ENCODE measurements at places on chromosomes 6 and 20. TPM values are rescaled to one million over a fixed set of nuclear protein-coding genes. Genes with fewer than 3 reads are reported as not detected.

The PDYN gene
- total RNA-seq, result not detected

The SLC22A2 gene
- total RNA-seq, result not detected

DNA sequence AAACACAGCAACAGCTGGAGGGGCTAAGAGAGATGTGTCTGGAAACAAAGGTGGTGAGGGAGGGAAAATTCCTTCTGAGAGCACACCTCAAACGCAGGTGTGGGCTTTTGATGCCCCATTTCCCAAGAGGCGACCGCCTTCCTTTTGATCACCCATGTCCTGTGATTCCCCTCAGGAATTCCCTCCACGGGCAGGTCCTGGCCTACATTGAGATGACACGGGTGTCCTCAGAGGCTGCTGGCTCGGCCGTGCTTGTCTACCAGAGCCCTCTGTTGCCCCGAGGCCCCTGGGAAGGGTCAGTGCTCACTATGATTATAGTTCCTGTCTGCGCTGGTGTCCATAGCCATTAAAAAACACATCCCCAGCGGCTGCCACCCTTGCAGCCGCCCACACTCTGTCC is 242.6 kb downstream of the TFAP2C start:
- DNase-seq, result no peak
- H3K36me3 ChIP-seq, result no peaks in the 10 kb centered on the region
- H3K4me1 ChIP-seq, result 0 out of 2 replicates have a peak, but pooled peaks cover 7% of the 10 kb centered on the region
- H3K27me3 ChIP-seq, result peaks cover 9% of the 10 kb centered on the region

The DYNLT2 gene
- total RNA-seq, result 1.5 TPM

The EPB41L1 gene
- total RNA-seq, result 19.2 TPM

DNA sequence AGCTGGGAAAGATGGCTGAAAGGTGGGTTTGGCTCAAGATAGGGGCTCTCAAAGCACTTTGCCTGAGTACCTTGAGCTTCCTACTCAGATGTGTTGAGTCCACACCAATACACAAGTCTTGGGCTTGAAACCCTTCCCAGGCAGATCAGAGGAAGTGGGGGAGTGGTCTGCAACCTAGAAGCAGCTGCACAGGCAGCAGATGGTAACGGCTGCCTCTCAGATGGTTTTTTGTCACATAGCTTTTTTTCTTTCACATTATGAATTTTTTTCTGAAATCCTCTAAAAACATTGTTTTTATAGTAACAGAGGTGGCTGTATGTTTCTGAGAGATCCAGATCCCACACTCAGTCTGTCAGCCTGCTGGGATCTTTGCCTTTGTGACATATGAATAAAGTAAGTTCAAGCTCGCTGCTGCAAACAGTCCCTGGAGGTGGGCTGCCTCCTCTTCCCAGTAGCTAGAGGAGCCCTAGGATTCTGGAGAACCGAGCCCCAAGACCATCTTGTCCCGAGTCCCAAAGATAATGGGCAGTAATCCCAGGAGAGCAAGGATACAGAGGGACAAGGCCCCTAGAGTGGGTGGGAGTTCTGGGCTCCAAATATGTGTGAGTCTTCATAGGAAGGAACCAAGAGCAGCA is 97.1 kb upstream of the TOP1 start:
- no peaks in the 10 kb centered on the region for H3K36me3 ChIP-seq
- DNase-seq, result no peak
- H3K4me3 ChIP-seq, result no peak overlapping the region

The CRIP3 gene
- not detected for total RNA-seq

DNA sequence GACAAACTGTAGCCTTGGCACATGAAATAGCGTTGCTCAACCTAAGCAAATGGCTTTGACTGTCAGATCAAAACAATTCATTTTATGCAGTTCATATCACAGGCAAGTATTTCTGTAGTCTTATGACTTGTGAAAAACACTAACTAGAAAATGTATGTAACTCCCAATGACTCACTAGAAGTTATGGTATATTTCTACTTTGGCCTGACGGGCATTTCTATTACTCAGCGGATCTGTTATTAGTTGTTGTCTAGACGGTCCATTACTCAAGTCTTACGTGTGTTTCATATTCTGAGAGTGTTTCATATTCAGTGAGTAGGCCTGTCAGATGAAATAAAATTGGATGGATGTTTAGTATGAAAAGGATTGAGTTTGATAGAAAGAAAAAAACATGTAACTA is 880.9 kb downstream of the PRIM2 start:
- H3K4me1 ChIP-seq, result 0 out of 2 replicates have a peak, but pooled peaks cover 9% of the 10 kb centered on the region
- H3K27me3 ChIP-seq, result no peaks in the 10 kb centered on the region
- H3K27ac ChIP-seq, result peak overlapping the region; percentile 63
- no peaks in the 10 kb centered on the region for H3K36me3 ChIP-seq
- no peak overlapping the region for H3K4me3 ChIP-seq

The WFDC8 gene
- not detected for total RNA-seq

DNA sequence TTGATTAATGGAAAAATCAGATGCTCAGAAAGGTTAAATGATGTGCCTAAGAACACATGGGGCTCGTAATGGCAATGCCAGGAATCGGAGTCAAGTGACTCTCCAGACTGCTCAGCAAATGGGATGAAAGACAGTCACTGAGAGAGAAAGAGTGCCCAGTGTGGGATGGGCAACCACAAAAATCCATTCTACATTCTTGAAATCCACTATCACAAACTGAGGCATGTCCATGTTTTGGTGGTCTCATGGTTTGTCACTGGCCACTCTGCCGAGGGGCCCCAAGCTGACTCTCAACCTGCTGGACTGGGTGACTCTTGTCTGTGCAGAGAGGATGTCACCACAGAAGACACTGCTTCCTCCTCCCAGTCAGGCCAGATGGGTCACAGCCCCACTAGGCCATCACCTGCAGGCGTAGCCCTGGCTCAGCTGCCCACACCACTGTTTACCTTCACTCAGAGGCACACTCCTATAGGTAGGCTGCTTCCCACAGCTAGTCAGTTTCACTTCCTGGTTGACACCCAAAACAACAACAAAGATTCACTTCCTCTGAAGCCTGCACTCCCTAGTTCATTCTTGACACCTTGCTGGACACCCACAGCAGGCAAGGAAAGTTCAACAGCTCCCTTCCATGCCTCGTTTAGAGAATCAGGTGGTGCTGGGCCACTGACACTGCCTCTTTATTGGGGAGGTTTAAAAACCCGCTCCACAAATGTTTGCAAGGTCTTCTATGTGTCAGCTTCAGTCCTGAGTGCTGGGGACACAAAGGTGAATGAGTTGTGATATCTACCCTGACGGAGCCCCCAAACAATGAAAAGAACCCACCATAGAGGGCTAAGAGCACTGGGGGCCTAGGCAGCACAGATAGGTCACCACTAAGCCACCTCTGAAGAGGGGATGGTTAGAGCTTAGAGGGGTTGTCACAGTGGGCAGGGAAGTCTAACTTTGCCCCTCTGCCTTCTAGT is 21.7 kb downstream of the MAP1LC3A start:
- peak; percentile 50 for DNase-seq
- no peaks in the 10 kb centered on the region for H3K27me3 ChIP-seq
- peaks cover 39% of the 10 kb centered on the region for H3K4me1 ChIP-seq
- no peak overlapping the region for H3K4me3 ChIP-seq
